Fibroblast of skin of left quadriceps (primary cell): ENCODE measurements at places on chromosomes 7 and 10.

DNA sequence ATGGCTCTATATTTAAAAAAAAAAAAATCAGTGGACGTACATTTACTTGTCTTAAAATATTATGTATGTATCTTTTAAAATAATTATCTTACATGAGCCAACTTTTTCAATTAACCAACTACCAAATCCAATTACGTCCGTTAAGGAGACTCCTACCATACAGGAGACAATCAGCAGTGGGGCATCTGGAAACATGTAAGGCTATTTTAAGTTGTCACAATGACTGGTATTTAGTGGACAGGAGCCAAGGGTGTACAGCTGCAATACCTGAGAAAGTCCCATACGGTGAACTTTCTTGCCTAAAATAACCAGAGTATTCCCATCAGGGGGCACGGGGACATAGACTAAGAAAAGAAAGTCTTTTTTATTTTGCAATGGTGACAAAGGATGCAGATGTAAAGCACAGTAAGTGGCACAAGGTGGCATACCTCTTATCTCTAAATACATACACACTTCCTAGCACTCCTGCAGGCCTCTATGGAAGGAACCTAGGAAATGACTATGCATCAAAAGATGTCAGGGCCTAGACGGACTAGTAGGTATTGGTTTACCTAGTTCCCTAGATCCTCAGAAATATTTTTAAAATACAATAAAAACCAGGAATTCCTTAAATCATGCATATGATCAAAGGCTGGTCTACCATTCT lies 16.0 kb upstream of the TLL2 start:
- DNase-seq: no peak

GRCh38 chr10:84447701-84448400 lies 119.5 kb downstream of the CCSER2 start:
- no peak for DNase-seq

DNA sequence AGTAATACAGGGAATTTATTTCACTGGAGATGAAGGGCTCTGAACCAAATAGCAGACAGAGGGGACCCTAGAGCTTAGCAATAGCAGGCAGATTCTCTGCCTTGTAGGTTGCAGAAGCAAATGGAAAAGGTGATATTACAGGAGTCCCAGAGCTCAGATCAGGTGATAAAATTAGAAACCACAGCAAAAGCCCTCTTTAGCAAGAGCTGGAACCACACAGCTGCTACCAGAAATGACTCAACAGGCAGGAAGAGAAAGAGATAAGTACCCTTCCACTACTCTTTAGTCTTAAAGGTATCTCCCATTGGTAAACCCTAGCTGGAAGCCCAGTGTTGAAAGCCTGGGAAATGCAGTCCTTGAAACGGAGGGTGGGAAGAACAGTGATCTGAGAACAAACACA lies 535.6 kb upstream of the GHITM start:
- no peak for DNase-seq

DNA sequence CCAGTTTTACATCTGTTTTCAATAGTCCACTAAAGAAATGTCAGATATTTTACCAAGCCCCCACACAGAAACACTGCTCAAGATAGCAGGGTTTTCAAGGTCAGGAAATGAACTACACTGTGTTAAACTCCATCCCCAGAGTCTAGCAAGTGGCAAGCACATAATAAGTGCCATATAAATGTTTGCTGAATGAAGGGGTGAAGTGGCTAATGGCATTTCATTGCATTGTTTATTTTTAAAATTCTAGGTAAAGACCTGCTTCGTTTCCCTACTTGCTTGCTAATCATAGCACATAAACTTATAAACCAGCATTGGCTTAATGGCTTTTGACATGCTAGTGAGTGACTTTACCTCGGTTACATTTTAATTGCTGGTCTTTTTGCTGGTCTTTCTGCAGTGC lies 322.6 kb downstream of the GRID1 start:
- DNase-seq: no peak

- no peak for DNase-seq
Measured at GRCh38 chr10:122149561-122150505, 121.3 kb upstream of the BTBD16 start.

DNA sequence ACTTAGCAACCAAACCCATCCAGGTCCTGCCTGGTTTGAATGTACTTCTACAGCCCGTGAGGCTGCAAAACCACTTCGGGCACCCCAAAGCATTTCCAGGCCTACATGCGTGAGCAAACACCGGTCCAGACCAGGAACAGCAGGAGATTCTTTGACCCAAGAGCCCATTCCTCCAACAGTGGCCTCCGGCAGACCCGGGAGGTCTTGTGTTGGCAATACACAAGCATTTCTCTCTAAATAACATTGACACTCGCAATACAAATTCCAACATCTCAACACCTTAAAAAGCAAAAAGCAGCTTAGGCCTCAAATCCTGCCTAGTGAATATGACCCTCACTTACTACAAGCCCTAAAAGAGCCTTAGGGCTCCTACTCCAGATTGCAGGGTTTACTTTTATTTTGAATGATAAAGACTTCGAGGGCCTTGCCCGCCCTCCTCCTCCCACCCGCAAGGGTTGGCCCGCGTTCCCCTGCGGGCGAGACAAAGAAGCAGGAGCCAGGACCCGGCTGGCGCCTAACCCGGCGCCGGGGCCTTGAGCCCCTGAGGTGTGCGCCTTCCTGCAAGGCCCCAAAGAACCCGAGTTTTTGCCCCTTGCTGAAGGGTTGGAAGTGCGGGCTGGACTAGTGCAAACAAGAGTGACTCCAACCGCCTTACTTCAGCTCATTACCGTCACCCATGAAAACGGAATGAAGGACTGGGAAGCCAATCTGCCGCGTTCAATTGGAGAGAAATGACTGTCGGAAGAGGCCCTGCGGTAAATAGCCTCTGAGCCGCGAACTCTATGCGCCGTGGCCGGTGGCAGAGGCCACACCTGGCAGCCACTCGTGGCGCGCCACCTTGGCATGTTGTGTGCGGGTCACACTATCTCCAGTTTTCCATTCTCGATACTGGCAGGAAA lies 3.4 kb upstream of the DLX6 start:
- DNase-seq: no peak

- no peak for DNase-seq
Measured at GRCh38 chr10:69362471-69362954, 54.2 kb downstream of the TACR2 start.

DNA sequence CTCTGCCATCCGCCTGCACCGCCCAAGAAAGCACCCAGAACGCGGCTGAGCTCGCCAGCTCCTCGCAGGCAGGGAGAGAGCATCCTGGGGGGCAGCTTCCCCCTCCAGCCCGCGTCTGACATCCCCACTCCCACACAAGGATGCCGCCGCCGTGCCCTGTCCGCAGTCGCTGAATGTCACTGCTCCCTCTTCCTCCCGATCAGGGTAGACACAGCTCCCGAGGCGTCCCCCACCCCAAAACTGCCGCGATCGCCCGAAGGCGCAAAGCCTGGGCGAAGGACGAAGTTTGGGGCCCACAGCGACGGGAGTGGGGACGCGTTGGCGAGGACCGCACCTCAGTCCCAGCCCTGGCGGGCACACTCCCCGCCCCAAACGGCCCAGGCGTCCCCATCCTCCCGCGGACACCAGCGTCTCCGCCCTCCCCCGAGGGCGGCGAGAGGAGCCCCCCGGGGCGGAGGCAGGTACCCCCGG lies 1.5 kb upstream of the KAT6B start:
- DNase-seq: no peak

GRCh38 chr7:150403376-150404171 lies 24.4 kb downstream of the ZNF775 start:
- DNase-seq: no peak

- DNase-seq: no peak
Measured at GRCh38 chr10:93553482-93554315, 12.8 kb upstream of the FFAR4 start.

DNA sequence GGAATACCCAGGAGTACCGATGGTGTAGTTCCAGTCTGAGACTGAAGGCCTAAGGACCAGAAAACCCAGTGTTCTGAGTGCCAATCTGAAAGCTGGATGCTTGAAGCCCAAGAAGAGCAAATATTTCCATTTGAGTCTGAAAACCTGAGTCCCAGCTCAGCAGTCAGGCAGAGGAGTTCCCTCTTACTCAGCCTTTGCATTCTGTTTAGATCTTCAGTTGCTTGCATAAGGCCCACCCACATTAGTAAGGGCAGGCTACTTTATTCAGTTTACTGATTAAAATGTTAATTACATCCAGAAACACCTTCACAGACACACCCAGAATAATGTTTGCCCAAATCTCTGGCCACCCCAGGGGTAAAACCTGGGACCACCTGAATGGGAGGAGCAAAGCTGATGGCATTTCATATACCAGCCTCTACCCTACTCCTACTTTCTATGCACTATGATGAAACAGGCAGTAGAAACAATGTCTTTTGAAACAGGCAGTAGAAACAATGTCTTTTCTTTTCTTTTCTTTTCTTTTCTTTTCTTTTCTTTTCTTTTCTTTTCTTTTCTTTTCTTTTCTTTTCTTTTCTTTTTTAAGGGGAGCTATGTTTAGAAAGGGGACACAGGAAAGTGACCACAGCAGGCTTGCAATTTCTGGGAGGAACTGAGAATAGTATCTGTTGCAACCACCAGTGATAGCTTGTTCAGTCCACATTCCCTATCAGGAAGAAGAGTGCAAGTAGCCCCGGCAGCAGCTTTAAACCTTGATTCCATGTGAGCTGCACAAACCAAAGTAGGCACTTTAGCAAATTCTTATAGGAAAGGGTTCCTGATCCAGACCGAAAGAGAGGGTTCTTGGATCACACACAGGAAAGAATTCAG lies 30.6 kb downstream of the FAM237B start:
- DNase-seq: no peak

- no peak for DNase-seq
Measured at GRCh38 chr10:62852961-62853702, 37.0 kb upstream of the EGR2 start.

- no peak for DNase-seq
Measured at GRCh38 chr10:12636571-12636970, 287.2 kb downstream of the CAMK1D start.

DNA sequence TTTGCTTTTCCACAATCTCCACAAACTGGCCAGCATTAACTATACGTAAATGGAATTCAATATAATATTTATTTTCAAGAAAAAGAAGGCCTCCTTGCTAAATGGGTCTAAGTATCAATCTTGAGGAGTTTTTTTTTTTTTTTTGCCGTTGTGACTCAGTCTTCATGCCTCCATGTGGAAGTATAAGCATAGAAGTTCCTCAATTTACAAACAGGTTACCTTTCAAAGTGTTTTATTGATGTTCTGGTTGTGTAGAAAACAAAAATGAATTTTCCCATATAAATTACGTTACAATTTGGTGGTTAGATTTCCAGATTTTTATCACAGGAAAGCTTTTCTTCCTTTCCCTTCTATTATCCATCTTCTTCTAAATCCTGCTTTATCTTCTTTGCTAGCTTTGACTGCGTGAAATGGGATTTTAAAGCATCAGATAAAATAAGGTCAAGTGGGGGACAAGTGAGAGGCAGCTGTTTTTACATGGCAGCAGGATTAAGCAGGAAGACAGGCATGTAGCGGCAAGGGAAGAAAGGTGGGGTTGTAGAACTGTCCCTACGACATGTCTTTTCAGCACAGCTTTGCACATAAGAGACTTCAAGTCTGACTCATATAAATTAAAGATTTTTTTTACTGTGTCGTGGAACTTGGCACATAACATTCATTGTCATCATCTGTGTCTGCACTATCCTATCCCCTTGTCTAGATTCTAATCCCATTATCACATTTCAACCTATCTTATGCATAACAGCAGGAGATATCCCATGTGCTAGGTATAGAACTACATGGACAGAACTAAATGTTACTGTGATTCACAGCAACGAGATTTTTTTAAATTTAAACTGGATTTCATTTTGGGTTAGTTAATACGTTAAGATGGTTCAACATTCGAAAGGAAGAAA lies 135.3 kb upstream of the FAM3C start:
- no peak for DNase-seq

DNA sequence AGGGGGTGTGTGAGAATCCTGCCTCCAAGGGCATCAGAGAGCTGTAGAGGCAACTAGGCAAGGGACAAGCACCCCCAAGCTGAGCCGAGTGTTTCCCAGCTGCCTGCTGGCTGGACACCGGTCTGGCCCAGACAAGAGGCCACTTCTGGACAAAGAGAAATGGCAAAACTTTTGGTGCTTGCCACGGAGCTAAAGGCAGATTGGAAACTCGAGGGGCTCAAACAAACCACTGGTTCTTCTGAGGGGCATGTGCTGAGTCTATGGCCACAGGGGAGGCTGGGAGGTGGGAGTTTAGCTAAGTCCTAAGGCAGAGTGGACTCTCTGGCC lies 66.5 kb upstream of the INPP5A start:
- no peak for DNase-seq

- peak; percentile 26 for DNase-seq
Measured at GRCh38 chr10:29409241-29410054, 120.6 kb downstream of the LYZL1 start.

- DNase-seq: no peak
Measured at GRCh38 chr7:43076189-43076605, 36.2 kb upstream of the HECW1 start.

DNA sequence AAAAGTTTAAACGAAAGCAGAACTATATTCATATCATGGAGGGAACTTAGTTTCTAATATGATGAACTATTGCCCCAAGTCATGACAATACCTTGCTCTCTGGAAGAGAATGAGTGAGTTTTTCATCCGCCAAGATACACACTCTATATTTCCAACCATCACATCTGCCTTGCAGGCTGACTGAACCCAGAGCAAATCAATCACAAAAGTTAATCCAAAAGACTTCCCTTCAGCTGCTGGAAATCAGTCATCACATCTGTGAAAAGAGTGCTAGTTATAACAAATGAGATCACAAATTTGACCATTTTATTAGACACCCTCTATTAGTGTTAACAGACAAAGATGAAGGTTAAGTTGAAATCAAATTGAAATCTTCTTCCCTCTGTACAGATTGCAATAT lies 261.7 kb upstream of the PRKCQ start:
- no peak for DNase-seq

DNA sequence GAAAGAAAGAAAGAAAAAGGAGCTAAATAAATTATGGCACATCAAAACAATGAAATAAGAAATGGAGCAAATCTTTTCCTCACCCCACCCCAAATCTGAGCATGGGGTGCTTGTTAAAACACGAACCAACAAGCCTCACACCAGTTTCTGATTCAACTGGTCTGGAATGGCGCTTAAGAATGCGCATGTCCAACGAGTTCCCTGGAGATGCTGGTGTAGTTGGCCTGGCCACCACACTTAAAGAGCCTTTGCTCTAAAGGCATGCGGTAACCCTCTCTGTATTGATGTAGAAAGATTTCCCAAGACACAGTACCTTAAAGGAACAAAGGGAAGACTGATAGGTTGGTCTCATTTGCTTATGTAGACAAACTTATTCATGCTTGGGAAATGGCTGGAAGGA lies 49.1 kb upstream of the STEAP1B start:
- DNase-seq: no peak

DNA sequence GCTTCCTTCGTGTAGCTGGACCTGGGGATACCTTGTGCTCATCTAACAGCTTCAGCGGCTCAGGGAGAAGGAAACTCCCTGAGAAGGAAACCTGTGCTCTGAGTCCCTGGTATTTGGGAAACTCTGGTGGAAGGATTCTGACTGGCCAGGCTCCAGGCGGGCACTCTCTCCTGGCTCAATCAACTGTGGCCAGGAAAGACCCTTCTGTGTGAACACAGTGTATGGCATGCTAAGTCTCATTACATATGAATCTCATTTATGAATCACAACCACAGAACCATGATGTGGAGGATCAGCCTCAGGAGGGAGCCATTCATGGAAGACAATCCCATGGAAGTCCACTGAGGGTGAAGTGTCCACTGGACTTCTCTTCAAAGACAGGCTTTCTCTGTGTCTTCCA lies 20.9 kb downstream of the NPS start:
- DNase-seq: no peak
